CD4-positive, alpha-beta T cell (primary cell): ENCODE measurements at places on chromosomes 7 and 10.

- no peak for DNase-seq
These were observed 437 bp upstream of the CFAP69 start for GRCh38 chr7:90244565-90244908.

GRCh38 chr10:23432166-23432565 lies 6.7 kb upstream of the OTUD1 start:
- DNase-seq: no peak

DNA sequence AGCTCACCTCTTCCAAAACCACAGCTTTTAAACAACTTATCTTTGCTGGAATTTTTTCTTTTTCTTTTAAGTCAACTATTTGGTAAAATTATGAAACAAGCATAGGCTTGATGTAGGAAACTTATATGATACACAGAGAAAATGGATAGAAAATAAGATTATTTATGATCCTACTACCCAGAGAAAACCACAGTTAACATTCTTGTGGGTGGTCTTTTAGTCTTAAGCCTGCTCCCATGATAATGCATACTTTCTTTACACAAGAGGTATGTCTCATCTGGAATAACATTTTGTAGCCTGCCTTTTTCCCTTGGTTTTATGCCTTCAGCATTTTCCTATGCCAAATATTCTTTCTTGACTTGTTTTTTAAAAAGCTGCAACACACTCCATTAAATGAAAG lies 21.4 kb downstream of the PLPP4 start:
- DNase-seq: no peak

GRCh38 chr10:107548301-107548700 lies 383.8 kb upstream of the SORCS1 start:
- no peak for DNase-seq

GRCh38 chr10:111707076-111707475 lies 476.5 kb downstream of the GPAM start:
- DNase-seq: no peak
